ENCODE measurements at places on chromosomes 3 and 15.

- no peak for DNase-seq
Measured at GRCh38 chr3:136141891-136142290, 54.2 kb downstream of the MSL2 start.

DNA sequence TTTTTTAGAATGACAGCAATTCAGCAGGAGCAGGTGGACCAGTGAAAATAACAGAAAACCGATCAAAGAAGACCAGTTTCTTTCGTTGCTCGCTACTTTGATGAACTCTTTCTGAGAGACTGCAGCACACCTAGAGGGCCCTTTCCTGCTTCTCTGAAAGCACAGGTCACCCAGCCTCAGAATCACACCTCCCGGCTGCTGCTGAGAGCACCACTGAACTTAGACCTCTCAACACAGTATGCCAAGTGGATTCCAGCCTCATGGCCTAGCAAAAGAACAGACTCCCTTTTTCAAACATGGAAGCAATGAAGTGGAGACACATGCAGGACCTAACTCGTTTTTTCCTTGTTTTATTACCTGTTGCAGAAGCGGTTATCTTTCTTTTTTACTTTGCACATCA is 13.9 kb upstream of the APH1B start:
- no peak for DNase-seq

- no peak for DNase-seq
Measured at GRCh38 chr3:160384639-160385318, 14.2 kb downstream of the IFT80 start.

DNA sequence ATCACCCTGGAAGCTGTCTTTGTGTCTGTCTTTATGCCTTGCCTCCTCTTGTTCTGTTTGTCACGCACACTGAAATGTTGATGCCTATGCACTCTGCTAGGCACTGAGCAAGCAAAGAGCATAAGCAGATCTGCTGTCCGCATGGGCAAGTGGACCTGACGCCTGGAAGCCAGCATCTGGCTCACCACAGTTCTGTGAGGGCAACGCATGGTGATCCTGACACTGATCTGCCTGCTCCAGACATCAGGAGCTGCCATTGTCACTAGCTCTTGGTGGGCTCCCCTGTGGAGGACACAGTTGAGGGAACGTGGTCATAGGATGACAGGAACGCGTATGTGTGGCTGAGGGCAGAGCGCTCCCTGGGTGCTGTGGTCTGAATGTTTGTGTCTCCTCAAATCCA is 234.6 kb downstream of the ADAMTS17 start:
- no peak for DNase-seq

- DNase-seq, result peak; percentile 66
Measured at GRCh38 chr3:66428733-66429132, 72.1 kb downstream of the LRIG1 start.

GRCh38 chr15:45670511-45670910 is 35.7 kb downstream of the SQOR start:
- no peak for DNase-seq

DNA sequence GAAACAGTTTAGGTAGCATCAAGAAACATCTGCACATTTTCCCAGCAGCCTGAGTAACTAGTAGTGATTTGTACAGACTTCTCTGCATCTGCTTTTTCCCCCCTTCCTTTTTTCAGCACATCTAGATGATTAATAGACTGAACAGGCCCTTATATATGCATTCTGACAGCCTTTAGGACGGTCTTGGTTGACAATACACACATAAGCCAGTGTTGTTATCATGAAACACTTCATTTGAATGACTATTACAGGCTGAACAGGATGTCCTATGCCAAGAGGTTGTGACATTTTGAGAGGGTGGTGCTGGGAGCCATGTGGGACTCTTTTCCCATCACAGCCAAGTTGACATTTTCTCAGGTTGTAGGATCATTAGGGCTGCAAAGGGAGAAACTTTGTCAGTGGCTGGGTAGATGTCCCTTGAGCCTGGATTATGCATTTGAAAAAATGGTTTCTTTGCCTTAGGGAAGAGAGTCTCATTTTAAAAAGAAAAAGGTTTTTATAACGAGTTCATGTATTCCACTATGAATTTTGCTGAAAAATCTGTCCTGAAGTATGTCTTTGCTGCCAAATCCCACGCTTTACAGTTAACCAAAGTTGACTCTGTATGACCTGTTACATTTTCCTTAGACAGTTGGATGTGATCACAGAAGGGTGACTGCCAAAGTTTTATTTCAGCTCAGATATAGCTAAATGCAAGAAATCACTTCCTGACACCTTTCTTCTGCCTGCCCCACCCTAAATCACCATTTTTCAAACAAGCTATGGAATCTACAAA is 73.7 kb downstream of the FILIP1L start:
- DNase-seq, result no peak

DNA sequence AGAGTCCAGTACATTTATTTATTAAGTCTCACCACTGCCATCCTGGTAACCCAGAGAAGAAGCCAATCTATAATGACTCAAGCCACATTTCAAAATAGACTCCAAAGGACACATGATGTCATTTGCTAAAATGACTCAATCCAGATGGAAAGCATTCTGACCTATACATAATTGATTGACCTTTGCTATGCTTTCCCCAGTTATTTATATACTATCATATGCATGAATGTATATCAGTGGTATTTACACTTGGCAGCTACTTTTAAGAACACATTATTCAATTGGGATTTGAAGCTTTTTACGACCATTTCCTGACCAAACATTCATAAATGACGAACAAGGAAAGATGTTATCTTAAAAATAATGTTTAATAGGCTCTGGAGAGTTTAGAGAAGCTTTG is 297.2 kb downstream of the FHIT start:
- DNase-seq, result no peak

DNA sequence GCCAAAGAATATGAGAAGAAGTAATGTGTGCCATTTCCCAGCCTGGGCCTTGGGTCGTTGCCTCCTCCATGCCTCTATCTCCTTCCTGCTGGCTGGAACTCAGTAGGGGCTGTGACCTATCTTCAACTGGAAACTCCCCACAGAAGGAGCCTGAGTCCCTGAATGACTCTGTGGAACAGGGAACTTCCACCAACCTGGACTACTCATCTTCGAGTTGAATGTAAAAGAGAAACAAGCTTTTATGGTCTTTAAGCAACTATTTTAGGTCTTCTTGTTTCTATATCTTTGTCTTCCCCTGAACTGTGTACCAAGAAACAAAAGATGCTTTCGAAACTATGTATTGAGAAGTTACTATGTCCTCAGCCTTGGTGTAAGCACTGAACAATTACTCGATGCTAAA is 355.3 kb upstream of the NR2F2 start:
- no peak for DNase-seq

DNA sequence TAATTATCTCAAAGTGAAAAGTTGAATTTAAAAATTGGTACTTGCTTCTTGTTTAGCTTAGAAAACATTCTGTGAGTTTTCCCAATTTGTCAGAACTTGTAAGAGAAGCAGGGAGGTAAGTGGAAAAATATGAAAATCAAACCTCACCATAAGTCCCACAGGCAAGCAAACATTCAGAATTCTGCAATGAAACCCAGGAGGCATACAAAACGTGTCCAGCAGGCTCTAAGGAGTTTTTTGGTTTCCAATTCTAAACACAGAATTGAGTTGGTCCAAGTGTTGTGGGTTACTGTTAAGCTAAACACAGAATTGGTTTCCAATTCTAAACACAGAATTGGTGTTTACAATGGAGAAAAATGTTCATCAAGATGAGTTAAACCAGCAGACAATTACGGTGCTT is 27.1 kb upstream of the ACKR4 start:
- DNase-seq, result no peak

GRCh38 chr3:71148455-71149060 is 435.0 kb downstream of the FOXP1 start:
- no peak for DNase-seq
